Pulmonary artery endothelial cell (primary cell): ENCODE measurements at places on chromosomes 3 and 15.

- no peak for DNase-seq
Measured at GRCh38 chr3:179107617-179108016, 36.0 kb upstream of the ZMAT3 start.

DNA sequence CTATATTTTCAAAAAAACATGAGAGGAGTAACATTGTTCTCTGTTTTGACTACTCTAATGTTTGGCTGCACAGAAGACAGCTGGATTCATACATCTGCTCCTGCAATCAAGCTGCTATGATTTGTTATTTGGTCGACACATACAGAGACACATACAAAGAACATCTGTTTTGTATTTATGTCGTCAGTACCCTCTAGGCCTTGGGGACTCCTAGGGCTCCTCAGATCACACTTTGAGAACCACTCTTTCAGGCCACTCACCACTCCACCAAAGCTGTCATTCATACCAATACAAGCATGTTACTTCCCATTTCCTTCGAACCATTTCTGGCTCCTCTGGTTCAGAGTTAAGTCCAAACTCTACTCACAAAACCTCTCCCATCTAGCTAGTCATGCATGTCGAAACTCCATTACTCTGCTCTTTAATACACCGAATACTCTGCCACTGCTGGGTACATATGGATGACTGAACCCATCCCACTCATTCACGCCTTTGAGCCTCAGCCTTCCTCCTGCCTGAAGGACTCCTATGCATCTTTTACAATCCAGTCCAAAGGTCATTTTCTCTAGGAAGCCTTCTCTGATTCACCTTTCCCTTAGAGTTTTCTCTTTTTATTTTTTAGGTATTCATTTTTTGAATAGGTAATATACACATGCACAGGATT, 102.9 kb upstream of the ARHGEF3 start:
- DNase-seq: no peak

GRCh38 chr3:52126500-52126899, 27.7 kb downstream of the POC1A start:
- DNase-seq: no peak

DNA sequence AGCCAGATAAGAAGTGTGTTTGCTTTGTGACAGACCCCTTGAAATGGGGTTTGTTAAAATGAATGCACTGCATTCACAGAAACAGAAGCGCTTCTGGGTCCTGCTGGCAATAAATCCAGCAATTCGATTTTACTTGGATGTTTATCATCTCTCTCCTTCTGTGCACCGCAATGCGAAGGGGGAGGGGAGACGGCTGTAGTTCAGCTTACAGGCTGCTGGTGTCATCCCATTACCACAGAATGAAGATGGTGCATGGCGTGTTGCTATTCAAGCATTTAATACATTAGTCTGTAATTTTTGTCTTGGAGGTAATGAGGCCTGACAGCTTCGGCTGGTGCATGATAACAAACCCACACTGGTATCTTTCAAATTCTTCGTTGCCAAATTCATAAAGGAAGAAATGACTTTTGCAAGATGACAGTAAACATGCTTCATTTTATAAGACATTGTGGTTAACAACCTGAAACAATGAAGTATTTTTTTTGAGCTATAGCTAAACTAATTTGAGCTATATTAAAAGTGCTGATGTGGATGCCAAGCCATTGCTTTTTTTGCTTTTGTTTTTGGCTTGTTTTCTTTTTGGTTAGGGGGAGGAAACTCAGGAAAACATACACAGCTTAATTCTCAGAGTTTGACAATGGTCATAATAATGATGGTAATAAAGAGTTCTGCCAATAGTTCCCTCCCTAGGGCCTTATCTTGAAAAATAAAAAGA, 418.3 kb downstream of the OTOL1 start:
- DNase-seq: no peak

DNA sequence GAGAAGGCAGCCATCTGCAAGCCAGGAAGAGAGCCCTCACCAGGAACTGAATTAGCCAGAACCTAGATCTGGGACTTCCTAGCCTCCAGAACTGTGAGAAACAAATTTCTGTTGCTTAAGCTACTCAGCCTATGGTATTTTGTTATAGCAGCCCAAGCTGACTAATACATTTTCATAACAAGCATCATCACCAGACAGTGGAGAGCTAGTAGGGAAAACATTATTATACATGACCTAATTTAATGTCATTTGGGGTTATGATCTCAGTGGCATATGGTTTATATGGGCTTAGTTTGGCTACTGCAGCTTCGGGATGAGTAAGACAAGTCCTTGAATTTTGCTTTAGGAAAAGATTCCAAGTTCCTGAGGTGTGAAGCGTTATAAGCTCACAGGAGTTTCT, 35.6 kb downstream of the LNP1 start:
- DNase-seq: no peak

DNA sequence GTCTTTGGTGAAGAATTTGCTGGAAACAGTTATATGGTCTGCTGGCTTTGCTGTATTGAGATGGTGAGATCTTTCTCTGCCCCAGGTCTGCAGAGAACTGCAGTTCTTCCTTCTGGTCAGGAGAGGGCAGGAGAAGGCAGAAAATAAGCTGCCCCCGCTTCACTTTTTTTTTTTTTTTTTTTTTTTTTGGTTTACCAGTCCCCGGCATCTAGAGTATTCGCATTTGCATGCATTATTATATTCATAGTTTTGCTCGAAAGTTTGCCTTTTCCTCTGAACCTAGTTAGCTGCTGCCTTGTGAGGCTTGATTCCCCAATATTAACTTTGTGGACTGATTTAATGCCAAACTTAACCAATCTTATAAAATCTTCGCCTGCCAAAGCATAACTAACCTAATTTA, 10.6 kb upstream of the PARL start:
- no peak for DNase-seq

DNA sequence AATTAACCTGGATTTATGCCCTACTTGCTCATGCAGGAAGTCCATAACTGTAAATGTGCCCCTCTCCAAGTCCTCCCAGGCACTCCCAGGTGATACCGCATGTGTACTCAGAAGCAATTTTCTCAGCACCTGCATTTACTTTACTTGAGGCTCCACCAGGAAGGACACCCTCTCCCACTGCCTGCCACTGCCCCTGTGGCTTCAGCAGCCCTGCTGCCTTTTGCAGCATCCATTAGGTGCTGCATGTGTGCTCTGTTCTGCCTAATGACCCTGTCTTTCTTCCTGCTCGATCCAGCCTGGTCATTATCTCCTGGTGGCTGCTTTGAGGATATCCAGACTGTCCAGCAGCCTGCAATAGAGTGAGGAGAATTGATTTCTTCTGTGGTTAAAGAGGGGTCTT, 107.6 kb upstream of the SEMA6D start:
- no peak for DNase-seq

GRCh38 chr15:73685981-73686380, 1.8 kb downstream of the CD276 start:
- DNase-seq: no peak

DNA sequence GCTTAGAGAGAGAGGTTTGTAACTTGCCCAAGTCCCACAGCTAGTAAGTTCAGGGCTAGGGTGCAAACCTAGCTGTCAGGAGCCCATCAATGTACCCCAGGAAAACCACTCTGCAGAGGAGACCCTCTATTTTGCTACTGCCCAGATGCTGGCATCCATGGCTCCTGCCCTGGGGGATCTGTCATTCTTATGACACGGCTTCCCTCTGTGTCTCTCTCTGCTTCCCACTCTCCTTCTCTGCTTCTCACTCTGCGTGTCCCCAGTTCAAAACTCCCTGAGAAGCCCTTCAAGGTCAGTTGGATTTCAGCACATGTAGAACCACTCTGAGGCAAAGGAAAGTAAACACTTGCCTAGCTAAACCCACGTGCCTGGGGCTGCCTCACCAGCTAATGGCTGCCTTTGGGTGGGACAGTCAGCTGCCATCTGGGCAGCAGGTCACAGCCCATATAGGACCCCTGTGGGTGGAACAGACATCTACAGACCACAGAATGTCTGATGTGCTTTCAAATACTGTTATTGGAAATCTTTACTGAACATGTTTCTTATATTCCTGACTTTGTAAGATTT, 29.4 kb upstream of the SLCO2A1 start:
- no peak for DNase-seq

DNA sequence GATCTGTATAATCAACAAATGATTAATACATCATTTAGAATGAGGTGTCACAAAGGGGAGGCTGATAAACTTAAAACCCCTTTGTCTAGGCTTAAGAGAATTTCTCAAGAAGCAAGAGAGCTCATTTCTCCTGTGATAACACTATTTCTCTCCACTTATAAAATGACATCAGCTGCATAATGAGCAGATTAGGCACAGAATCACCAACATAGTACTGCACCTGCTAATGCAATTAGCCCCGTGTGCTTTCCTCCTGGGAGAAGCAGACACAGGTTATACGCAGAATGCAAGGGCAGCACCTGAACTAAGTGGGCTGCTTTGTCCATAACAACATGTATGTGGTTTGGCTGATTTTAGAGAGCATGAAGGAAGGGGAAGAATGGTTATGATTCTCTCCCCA, 515.3 kb upstream of the CFAP20DC start:
- DNase-seq: no peak

DNA sequence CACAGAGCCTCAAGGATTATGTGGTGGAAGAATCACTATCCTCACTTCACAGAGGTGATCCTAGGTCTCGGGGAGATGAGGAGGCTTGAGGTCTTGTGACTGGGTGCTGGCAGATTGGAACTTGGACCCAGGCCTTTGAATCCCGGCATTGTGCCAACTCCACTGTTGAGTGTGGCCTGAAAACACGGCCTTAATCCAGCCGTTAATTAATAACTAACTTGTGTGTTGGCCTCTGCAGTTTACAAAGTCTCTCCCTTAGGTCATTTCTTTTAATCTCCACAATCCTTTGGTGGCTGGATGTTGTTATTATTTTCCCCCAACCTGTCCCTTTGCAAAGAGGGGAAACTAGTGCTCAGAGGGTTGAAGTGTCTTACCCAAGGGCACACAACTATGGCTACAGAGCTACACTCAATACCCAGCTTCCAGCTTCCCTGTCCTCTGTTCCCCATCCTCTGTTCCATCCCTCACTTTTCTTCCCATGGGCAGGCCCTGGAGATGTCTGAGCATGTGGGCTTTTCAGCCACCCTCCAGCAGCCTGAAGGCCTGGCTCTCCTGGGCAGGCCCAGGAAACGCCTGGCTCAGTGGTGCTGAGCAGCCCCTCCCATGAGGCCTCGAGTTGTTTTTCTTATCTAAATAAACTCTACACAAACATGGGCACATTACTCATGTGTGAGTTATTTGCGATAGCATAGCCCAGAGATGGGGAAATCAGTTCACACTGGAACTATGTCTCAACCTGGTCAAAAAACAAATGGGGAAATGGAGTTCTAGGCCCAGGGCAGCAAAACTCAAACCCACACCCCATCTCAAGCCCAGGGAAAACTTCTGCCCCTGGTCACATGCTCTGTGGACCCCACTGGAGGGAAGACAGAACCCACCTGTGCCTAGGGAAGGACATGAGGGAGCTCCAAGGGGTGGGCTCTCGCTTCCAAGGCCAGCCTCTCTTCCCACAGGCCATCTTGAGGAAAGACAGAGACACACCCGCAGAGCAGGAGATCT, 16.8 kb upstream of the SMAD3 start:
- DNase-seq: no peak

- no peak for DNase-seq
Measured at GRCh38 chr3:193040836-193041672, 123.4 kb upstream of the MB21D2 start.

DNA sequence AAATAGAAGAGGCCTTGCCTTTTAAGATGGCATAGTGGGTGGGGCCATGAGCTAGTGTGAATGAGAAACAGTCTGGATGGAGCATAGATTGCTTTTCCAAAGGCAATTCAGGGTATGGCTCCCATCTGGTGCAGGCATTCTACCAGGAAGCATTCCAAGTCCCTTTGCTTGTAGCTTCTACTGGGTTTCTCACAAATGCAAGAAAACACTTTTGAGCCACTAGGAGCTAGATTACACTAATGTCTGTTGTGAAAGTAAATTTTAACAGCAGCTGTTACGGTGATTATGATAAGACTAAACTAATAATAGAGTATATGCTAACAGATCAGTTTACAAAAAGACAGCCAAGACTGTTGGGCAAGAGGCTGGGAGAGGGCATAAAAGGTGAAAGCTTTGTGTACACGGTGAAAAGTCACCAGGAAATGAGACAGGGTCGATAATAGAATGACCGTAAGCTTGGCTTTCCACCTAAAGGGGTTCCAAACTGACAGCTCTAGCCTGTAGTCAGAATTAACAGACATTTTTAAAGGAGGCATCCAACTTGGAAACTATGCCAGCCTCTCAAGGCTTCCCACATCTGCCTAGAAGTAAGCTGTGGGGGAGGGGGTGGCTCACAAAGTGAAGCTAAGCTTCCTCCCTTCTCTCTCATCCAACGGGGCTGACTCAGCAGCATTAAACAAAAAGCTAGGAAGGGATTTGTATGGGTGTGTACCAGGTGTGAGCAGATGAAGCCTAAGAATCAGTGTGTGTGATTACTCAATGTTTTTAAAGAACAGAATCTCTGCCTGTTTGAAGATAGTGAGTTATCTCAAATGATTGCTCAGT, 61.1 kb upstream of the GPD1L start:
- no peak for DNase-seq

DNA sequence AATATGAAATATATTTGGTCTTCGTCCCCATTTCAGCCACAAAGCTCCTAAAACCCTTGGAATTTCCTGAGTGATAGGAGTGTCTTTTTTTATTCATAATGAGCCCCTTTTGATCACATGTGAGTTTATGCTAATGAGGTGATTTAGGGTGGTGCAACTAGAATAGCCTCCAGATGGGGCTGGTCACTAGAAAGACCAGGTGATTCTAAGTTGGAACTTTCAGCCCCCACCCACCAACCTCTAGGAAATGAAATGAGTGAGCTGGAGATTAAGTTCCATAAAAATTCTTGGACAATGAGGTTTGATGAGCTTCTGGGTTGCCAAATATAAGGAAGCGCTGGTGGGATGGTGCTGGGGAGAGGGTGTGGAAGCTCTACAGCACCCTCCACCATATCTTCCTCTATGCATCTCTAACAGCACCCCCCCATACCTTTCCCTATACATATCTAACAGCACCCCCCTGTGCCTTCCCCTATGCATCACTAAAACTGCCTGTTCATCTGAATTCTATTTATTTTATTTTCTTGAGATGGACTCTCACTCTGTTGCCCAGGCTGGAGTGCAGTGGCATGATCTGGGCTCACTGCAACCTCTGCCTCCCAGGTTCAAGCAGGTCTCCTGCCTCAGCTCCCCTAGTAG, 2.1 kb upstream of the SMCO1 start:
- DNase-seq: no peak

GRCh38 chr3:70011582-70011981, 12.0 kb downstream of the SAMMSON start:
- DNase-seq: no peak

GRCh38 chr3:12948371-12948770, 107.0 kb upstream of the RPL32 start:
- no peak for DNase-seq

DNA sequence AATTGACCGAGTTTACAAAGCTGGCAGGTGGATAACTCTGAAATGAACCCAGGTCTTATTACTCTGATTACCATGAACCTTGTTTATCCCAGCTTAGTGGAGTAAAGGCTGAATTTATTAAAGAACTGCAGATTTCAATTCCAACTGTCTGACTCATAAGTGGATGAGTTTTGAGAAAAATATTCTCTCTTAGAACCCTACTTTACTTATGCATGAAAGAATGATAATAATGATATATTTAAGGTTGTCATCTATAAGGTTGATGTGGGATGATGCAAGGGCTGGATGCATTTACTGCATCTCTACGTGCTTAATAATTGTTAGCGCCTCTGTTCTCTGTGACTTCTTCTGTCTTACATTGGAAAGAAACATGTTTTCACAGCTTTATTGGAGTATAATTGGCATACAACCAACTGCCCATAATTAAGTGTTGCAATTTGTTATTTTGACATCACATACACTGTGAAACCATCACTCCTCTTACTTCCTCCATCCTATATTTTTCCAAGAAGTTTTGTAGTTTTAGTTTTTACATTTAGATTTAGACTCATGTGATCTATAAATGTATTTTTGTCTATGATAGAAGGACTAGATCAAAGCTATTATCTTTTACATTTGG, 771.2 kb upstream of the ARRDC4 start:
- no peak for DNase-seq
